ENCODE measurements at places on chromosomes 3 and 15. TPM values are rescaled to one million over a fixed set of nuclear protein-coding genes. Genes with fewer than 3 reads are reported as not detected.

DNA sequence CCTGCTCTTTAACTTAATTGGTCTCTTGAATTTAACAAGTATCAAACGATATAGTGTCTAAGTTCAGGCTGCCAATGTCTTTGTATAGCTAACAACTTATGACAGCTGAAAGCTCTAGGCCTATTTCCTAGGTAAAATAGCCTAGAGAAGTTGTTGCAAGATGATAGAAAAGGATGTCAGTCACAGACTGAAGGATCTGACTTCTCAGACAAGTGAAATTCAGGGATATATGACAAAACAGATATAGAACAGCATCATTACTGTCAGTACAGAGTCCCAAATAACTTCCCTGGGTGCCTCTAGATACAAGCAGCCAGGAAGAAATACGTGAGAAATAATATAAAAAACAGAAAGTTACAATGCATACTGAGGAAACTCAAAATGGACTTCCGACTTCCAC is 26.7 kb downstream of the C3orf70 start:
- DNase-seq: no peak

The INSYN1 gene
- total RNA-seq: not detected

The SIDT1 gene
- 11.3 TPM for total RNA-seq

The ARIH1 gene
- total RNA-seq: 84.1 TPM

GRCh38 chr15:39511000-39511915 is 69.6 kb upstream of the THBS1 start:
- no peak for DNase-seq

- no peak for DNase-seq
Observed at GRCh38 chr3:158909870-158910269, 108.0 kb downstream of the MFSD1 start.

DNA sequence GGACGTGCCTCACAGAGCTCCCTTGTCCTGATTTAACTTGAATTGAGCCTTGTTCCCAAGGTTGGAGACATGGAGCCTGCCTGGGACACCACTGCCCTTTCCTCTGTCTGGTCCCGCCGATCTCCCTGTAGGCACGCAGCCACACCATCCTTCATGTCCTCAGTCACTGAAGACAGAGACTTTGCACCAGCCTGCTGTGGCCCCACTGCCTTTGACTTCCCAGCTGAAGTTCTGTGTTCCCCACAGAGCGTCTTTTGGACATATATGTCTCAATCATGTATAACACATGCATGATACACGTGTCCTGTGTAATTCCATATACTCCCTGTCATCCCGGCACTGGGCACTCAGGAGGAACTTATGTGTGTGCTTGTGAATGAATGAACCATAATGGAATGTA is 23.6 kb downstream of the GABRA5 start:
- DNase-seq: no peak
